ENCODE measurements at places on chromosomes 13 and 19.

DNA sequence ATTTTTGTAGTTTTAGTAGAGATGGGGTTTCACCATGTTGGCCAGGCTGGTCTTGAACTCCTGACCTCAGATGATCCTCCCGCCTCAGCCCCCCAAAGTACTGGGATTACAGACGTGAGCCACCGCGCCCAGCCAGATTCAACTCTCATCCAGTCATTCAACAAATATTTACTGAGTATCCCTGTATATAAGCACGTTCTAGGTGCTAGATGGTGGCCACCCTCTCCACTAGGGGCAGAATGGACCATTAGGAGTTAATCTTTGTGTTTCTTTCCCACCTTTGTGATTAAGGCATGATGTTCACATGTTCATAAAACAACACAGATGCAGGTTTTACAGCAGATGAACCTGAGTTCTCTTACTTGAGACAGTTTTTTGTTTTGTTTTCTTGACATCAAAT, 7.3 kb downstream of the SHKBP1 start:
- DNase-seq: no peak

GRCh38 chr13:98279473-98280175, 102.6 kb upstream of the RNF113B start:
- DNase-seq: no peak

GRCh38 chr19:17499648-17500446, 11.6 kb upstream of the PGLS start:
- peak; percentile 68 for DNase-seq

DNA sequence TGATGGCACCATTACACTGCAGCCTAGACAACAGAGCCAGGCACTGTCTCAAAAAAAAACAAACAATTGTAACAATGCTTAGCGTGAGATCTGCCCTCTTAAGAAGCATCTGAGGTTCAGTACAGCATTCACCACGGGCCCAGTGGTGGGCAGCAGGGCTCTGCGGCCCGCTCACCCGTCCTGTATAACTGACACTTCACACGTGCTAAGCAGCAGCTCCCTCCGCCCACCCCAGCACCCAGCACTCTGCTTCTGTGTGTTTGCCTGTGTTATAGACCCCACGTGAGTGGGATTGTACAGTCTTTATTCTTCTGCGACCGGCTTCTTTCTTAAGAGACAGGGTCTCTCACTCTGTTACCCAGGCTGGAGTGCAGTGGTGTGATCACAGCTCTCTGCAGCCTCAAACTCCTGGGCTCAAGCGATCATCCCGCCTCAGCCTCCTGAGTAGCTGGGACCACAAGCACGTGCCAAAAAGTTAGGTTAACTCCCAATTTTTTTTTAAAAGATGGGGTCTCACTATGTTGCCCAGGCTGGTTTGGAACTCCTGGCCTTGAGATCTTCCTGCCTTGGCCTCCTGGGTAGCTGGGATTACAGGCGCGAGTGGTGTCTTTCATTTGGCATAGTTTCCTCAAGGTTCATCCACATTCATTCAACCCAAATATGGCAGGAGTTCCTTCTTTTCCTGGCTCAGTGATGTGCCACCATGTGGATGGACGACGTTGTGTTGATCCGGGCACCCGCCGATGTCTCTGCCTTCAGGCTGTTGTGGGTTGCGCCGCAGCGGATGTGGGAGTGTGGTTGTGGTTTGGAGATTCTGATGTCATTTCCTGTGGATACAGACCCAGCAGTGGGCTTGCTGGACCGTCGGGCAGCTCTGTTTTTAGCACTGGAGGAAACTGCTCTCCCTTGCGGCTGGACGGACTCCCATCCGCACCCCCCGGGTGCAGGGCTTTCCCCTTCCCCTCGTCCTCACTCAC, 170.0 kb downstream of the KDM4B start:
- no peak for DNase-seq

GRCh38 chr13:40381935-40382764, 284.3 kb downstream of the FOXO1 start:
- DNase-seq: no peak
